ENCODE measurements at places on chromosomes 16 and 17.

DNA sequence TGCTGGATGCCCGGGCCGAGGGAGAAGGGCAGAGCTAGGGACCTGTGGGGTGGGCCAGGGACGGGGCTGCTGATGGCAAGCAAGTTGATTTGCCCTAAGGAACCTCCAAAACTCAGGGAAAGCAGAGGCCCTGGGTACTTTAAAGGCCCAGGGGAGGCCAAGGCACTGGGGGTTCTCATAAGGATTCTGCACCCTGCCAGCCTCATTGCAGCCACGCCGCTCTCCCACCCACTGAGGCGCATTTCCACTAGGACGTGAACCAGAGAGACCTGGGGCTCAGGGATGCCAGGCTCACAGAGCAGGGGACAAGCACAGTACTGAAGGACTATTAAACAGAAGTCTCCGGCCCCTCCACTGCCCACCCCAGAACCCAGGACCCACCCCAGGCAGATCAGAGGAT is 39.4 kb upstream of the RBFOX3 start:
- DNase-seq: no peak

- DNase-seq: no peak
Observed at GRCh38 chr16:56081371-56081770, 109.9 kb upstream of the GNAO1 start.

- DNase-seq: no peak
Observed at GRCh38 chr17:19676896-19677295, 28.3 kb downstream of the ALDH3A2 start.

- DNase-seq: no peak
Observed at GRCh38 chr17:10125531-10126275, 72.7 kb downstream of the GAS7 start.

DNA sequence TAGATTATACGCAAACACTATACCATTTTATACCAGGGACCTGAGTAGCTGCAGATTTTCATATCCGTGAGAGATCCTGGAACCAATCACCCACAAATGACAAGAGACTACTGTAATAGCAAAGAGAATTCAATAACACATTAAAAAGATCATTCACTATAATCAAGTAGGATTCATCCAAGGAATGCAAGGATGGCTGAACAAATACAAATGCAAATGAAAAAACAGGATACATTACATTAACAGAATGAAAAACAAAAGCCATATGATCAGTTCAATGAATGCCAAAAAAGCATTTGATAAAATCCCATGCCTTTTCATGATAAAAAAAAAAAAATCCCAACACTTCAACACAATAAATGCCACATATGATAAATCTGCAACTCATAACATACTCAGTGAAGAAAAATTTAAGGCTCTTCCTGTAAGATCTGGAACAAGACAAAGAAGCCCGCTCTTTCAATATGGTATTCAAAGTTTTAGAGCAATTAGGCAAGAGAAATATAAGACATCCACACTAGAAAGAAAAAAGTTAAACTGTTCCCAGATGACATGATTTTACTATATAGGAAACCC is 29.0 kb downstream of the N4BP1 start:
- DNase-seq: no peak

- DNase-seq: no peak
Observed at GRCh38 chr17:21602176-21602575, 90.1 kb upstream of the KCNJ18 start.

DNA sequence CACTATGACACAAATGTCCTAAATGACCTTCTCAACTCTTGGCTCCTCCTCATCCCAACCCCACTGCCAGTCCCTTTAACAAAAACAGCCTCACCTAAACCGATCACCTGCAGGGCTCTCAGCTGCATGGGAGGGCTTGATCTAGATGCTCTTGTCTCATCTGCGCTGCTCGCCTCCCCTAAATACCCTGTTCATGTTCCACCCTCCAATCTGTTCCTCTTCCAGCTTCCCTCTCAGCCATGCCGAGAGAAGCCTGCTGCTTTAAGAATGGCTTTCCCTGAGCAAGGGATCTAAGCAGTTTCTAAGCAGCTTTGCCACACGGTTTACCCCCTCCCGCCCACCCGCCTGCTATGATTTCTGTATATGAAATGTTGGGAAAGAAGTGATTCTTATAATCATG is 23.7 kb downstream of the PIPOX start:
- DNase-seq: no peak

GRCh38 chr17:19702217-19702641 is 14.2 kb downstream of the SLC47A2 start:
- no peak for DNase-seq

GRCh38 chr17:76974721-76975120 is 106.5 kb downstream of the MGAT5B start:
- DNase-seq: no peak

GRCh38 chr17:43308999-43309398 is 75.2 kb upstream of the RNU2-1 start:
- DNase-seq: no peak

DNA sequence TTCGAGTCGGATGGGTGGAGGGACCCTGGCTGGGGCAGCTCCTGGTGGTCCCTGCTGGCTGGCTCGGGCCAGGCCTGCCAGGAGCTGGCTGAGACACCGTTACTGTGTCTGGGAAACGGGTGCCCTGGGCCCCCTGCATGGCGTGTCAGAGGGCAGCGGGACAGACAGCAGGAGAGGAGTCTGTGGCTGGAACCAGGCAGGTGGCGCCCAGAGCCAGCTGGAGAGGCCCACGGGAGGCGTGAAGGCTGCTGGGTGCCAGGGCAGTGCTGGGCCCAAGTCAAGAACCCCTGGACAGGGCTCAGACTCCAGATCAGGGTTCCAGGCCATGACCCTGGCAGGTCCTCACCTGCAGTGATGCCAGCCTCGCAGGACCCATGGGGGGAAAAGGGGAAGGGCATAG is 16.6 kb downstream of the SOX8 start:
- DNase-seq: no peak

DNA sequence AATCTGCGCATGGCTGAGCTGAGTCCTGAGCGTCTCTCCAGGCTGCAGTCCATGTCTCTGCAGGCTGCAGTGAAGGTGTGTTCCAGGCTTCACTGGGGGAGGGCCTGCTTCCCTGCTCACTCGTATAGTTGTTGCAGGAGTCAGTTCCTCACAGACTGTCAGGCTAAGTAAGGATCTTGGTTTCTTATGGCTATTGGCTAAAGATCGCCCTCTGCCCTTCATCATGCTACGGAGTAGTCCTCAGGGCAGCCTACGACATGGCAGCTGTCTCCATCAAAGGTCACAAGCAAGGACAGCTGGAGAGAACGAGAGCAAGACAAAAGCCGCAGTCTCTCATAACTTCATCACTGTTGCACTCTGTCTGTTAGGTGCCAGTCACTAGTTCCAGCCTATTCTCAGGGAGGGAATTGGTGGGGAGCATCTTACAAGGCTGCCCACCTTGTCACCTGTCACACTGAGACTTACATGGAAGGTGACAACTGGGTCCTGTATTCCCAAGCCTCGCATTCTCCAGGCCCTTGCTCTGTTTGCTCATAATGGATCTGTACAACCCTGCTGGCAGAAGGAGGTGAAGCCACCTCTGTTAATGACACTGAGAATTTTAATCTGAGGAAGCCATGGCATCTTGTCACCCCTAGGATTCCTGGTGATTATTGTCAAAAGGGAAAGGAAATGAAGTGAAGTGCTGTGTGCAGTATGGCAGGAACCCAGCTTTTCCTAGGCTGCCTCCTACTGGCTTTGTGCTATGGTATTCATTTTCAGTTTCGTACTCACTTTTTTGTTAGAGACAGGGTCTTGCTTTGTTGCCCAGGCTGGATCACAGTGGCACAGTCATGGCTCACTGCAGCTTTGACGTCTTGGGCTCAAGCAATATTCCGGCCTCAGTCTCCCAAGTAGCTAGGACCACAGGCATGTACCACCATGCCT is 43.4 kb downstream of the MFSD11 start:
- DNase-seq: no peak

GRCh38 chr17:75130632-75131277 is 787 bp downstream of the NT5C start:
- DNase-seq: no peak

DNA sequence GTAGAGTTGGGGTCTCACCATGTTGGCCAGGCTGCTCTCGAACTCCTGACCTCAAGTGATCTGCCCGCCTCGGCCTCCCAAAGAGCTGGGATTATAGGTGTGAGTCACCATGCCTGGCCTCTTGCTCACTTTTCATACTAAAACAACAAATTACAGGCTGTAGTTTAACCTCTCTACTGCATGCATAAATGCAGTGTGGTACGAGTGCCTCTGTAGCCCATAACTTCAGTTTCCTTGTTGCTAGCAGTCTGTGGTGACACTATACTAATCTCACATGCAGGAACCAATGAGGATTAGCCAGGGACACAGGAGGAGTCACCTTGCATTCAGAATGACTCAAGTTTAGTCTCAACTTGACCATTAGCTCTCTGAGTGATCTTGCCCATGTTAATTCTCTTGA is 20.1 kb downstream of the HMOX2 start:
- DNase-seq: no peak

DNA sequence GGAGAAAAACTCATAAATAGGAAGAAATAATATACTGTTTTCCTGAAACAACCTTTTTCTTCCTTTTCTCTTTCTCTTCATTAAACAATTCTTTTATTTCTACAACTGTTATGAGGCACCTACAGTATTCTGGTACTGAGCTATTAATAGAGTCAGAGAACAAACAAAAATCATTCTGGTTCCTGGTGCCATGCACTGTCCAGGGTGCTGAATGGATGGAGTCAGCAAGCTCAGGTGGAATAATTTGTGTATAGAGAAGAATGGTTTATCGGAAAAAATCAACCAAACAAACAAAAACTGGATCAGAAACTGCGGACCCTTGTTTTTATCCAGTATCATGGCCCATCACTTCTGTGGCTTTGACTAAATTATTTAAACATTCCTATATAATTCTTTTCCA is 430.3 kb upstream of the GOT2 start:
- DNase-seq: no peak

DNA sequence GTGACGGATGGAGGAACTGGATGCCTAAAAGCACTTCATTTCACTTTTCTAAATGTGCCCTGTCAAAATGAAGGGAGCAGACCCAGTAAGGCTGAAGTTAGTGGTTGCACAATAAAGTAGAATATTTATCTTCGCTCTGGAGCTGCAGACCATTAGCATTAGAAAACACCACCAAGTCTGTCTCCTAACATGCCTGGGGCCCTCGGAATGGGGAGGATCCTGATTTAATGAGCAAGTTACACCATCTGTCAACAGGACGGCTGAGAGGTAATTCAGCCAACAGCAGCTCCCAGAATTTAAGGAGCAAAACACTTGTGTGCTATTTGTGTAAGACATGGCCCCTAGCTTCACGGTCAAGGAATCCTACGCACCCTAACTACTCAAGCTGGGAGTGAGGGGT is 22.3 kb downstream of the CA10 start:
- no peak for DNase-seq

DNA sequence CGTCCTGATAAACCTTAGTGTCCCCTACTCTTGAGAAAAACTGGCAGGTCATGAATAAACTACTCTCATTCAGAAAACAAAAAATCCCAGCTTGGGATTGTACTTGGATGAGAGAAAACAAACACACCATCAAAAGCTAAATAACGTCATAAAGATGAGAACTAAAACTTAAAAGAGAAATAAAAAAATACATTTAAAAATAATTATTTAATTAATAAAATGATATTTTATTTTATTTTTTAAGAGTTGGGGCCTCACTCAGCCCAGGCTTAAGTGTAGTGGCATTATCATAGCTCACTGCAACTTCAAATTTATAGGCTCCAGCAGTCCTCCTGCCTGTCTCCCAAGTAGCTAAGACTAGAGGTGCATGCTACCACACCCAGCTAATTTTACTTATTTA is 125.4 kb upstream of the CA10 start:
- DNase-seq: no peak

GRCh38 chr17:82493226-82493781 is 26.2 kb upstream of the FOXK2 start:
- no peak for DNase-seq

GRCh38 chr16:20507280-20507679 is 56.0 kb downstream of the ACSM2A start:
- DNase-seq: no peak

DNA sequence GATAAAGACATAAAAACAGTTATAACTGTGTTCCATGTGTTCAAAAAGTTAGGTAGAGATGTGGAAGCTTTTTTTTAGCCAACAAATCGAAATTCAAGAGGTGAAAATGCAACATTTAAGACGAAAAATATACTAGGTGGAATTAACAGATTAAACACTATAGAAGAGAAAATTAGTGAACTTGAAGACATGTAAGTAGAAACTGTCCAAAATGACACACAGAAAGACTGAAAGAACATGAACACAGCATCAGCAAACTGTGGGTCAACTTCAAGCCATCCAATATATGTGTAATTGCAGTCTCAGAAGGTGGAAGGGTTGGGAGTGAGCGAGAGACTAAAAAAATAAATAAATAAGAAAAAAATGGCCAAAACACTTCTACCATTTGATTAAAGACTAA is 9.3 kb downstream of the FAM83G start:
- DNase-seq: no peak

- no peak for DNase-seq
Observed at GRCh38 chr17:59856859-59857794, 35.6 kb downstream of the TUBD1 start.

- no peak for DNase-seq
Observed at GRCh38 chr17:31834448-31834847, 24.6 kb downstream of the COPRS start.

DNA sequence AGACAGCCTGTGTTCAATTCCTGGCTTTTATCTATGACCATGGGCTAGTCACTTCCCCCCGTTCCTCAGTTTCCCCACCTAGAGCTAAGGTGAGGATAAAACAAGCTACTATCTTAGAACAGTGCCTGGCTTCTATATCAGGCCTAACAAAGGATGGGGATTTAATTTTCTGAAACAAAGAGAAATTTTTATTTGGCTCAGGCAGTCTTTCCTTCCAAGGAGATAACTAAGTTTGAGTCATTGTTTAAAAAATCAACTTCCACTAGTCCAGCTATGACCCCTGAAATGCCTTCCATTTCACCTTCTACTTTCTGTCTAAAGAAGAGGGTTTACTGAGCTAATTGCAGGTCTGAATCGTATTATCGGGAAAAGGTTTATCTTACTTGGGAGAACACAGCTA is 99.0 kb downstream of the CMIP start:
- no peak for DNase-seq

GRCh38 chr17:50087912-50088405 is 7.2 kb upstream of the PDK2 start:
- DNase-seq: no peak

Data from CD8-positive, alpha-beta memory T cell (primary cell).